ENCODE measurements at places on chromosomes 4 and X. TPM values are rescaled to one million over a fixed set of nuclear protein-coding genes. Genes with fewer than 3 reads are reported as not detected.

FAM9B gene
- 4.4 TPM for total RNA-seq

- no peaks in the 10 kb centered on the region for H3K27me3 ChIP-seq
- no peaks in the 10 kb centered on the region for H3K36me3 ChIP-seq
- no peak overlapping the region for H3K27ac ChIP-seq
- H3K4me1 ChIP-seq = no peaks in the 10 kb centered on the region
Measured at GRCh38 chr4:56222514-56222913, 164.8 kb downstream of the AASDH start.

SMIM43 gene
- 0.41 TPM for total RNA-seq

- DNase-seq = no peak
- no peaks in the 10 kb centered on the region for H3K27me3 ChIP-seq
- no peaks in the 10 kb centered on the region for H3K36me3 ChIP-seq
Measured at GRCh38 chrX:123075947-123076561, 108.0 kb upstream of the GRIA3 start.

PLP1 gene
- 2.7 TPM for total RNA-seq

DNA sequence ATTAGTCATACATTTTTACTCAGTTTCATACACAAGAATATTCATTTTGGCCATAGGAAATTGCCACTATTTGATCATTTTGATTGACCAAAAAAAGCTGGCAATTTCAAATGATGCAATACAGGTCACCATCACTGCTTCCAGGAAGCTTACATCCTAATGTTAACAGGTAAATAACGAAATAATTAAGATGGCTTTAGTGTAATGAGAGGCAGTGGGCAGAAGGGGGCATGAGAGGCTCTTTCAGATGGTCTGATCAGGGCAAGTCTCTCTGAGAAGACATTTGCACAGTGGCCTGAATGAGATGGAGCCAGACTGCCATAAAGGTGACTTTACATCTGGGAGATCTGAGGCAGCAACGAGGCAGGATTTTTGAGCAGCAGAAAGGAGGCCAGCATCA lies 170.7 kb downstream of the SLIT2 start:
- no peak overlapping the region for H3K27ac ChIP-seq
- H3K4me1 ChIP-seq = no peaks in the 10 kb centered on the region
- no peaks in the 10 kb centered on the region for H3K27me3 ChIP-seq
- peak; percentile 21 for DNase-seq
- no peaks in the 10 kb centered on the region for H3K36me3 ChIP-seq
- no peak overlapping the region for H3K4me3 ChIP-seq

THAP6 gene
- total RNA-seq = 77.6 TPM

DNA sequence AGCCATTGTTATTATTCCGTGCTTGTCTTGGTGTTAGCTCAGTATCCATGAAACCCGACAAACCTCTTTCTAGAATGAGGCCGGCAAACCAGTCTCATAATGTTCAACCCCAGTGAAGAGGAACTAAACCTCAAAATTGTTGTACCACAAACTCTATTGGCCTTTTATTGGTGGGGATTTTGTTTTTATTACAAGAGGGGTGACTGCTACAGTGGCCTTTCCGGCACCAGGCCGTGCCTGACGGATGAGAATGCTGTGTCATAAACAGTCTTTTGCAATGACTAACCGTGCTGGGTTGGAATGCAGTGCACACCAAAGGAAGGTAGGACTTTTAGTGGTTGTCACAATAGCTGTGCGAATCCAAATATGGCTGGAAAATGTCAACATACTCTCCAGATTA lies 60.8 kb downstream of the SHROOM2 start:
- no peaks in the 10 kb centered on the region for H3K27me3 ChIP-seq
- no peaks in the 10 kb centered on the region for H3K36me3 ChIP-seq
- no peak overlapping the region for H3K27ac ChIP-seq
- no peaks in the 10 kb centered on the region for H3K4me1 ChIP-seq

DNA sequence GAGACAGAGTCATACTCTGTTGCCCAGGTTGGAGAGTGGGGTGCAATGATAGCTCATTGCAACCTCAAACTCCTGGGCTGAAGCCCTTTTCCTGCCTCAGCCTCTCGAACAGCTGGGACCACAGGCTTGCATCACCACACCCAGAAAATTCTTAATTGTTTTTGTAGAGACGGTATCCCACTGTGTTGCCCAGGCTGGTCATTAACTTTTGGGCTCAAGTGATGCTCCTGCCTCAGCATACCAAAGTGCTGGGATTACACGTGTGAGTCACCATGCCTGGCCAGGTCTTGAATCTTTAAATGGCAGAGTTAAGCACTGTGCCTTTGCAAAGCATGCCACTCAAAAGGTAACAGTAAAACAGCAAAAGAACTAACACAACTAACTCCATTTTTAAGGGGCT lies 28.6 kb upstream of the BBS12 start:
- no peaks in the 10 kb centered on the region for H3K4me1 ChIP-seq
- H3K27ac ChIP-seq = no peak overlapping the region
- no peak for DNase-seq
- no peaks in the 10 kb centered on the region for H3K27me3 ChIP-seq

GRCh38 chr4:35975617-35976355 lies 268.5 kb downstream of the ARAP2 start:
- H3K27me3 ChIP-seq = no peaks in the 10 kb centered on the region
- DNase-seq = no peak
- no peak overlapping the region for H3K27ac ChIP-seq
- H3K4me1 ChIP-seq = no peaks in the 10 kb centered on the region

DNA sequence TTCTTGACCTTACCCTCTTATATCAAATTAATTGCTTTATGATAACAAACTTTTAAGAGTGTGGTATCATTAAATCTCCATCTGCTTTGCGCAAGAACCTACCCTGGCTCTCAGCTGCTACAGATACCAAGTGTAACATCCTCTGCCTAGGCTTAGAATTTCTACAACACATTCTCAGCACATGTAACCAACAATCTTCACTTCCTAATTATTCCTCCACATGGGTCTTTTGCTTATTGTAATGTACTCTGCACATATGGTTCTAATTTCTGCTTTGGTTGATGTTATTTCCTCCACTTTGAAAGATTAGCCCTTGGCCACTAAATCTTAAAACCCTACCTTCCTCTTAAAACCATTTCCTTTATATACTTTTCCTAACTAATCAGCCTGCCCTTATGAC lies 242.4 kb downstream of the ARHGAP24 start:
- no peak overlapping the region for H3K27ac ChIP-seq
- no peak for DNase-seq
- H3K4me1 ChIP-seq = no peaks in the 10 kb centered on the region
- no peak overlapping the region for H3K4me3 ChIP-seq

- no peaks in the 10 kb centered on the region for H3K4me1 ChIP-seq
- H3K4me3 ChIP-seq = no peak overlapping the region
- no peak overlapping the region for H3K27ac ChIP-seq
- H3K36me3 ChIP-seq = no peaks in the 10 kb centered on the region
Measured at GRCh38 chrX:41377624-41378023, 43.7 kb downstream of the DDX3X start.

GRCh38 chr4:24330573-24330972 lies 253.8 kb downstream of the DHX15 start:
- H3K4me1 ChIP-seq = no peaks in the 10 kb centered on the region
- H3K27ac ChIP-seq = no peak overlapping the region
- H3K4me3 ChIP-seq = no peak overlapping the region
- no peaks in the 10 kb centered on the region for H3K36me3 ChIP-seq
- no peaks in the 10 kb centered on the region for H3K27me3 ChIP-seq
- no peak for DNase-seq

DNA sequence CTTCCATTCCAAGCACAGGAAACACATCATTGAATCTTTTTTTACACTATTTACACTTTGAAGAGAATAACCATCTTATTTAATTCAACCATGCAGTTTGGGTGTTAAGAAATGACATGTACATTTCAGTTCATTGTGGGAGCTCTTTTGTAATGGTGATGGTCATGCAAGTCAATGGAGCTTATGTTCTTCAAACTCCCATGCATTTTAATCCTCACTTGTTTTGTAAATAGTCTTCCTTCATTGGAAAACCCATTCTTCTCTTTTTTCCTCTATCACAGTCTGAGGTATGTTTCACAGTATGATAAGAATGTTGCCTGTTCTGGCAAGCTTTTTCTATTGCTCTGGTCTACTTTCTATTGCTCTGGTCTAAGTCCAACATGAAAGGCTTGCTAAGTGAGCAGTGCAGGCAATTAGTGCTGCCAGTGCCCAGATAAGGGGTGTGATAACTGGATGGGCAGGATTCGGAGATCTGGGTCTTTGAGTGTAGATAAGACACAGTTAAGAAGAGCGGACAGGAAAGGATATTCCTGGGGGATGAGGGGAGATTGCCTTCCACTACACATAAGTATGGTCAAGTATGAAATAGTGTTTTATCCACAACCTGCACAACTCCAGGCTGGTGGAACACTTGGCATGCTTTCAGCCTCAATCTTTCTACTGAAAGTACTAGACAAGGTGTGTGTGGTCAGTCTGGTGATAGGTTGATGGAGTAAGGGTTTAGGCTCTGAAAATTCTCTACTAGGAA lies 17.1 kb downstream of the AFP start:
- no peaks in the 10 kb centered on the region for H3K4me1 ChIP-seq
- H3K36me3 ChIP-seq = no peaks in the 10 kb centered on the region
- no peak for DNase-seq
- no peak overlapping the region for H3K27ac ChIP-seq
- no peak overlapping the region for H3K4me3 ChIP-seq

- H3K4me3 ChIP-seq = no peak overlapping the region
- no peaks in the 10 kb centered on the region for H3K4me1 ChIP-seq
- no peak for DNase-seq
- H3K27me3 ChIP-seq = no peaks in the 10 kb centered on the region
- no peaks in the 10 kb centered on the region for H3K36me3 ChIP-seq
Measured at GRCh38 chr4:182895791-182896292, 21.3 kb downstream of the DCTD start.

TRPC5OS gene
- total RNA-seq = not detected

CT45A1 gene
- total RNA-seq = not detected

DNA sequence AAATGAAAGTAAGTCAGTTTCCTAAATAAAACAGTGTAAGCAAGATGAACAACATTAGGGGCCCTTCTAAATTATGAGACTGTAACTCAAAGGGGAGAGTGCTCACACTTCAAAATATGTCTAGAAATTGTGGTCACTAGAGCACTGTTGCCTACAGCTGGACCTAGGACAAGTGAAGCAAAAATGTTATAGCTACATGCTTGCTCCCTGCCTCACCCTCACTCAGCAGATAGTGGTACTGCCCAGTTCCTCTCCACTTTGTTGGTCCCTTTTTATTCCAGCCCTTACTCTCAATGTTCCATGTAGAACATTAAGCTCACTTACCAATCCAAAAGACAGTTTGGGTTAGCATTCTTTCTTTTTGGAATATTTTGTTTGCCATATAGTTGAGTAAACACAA lies 147.3 kb downstream of the GRIA3 start:
- DNase-seq = no peak
- H3K4me3 ChIP-seq = no peak overlapping the region
- H3K27me3 ChIP-seq = no peaks in the 10 kb centered on the region

GRCh38 chr4:56701161-56701480 lies 20.0 kb upstream of the HOPX start:
- H3K4me1 ChIP-seq = no peaks in the 10 kb centered on the region
- H3K27ac ChIP-seq = no peak overlapping the region
- no peak overlapping the region for H3K4me3 ChIP-seq
- H3K36me3 ChIP-seq = no peaks in the 10 kb centered on the region

DACH2 gene
- total RNA-seq = 8.6 TPM

F8 gene
- 24.7 TPM for total RNA-seq

NAP1L5 gene
- total RNA-seq = 3.8 TPM

- H3K27me3 ChIP-seq = no peaks in the 10 kb centered on the region
- DNase-seq = no peak
- no peaks in the 10 kb centered on the region for H3K4me1 ChIP-seq
- H3K4me3 ChIP-seq = no peak overlapping the region
- H3K27ac ChIP-seq = no peak overlapping the region
- H3K36me3 ChIP-seq = no peaks in the 10 kb centered on the region
Measured at GRCh38 chrX:66489339-66489738, 149.5 kb downstream of the EDA2R start.

CSN1S1 gene
- total RNA-seq = not detected

CSAG2 gene
- not detected for total RNA-seq

DNA sequence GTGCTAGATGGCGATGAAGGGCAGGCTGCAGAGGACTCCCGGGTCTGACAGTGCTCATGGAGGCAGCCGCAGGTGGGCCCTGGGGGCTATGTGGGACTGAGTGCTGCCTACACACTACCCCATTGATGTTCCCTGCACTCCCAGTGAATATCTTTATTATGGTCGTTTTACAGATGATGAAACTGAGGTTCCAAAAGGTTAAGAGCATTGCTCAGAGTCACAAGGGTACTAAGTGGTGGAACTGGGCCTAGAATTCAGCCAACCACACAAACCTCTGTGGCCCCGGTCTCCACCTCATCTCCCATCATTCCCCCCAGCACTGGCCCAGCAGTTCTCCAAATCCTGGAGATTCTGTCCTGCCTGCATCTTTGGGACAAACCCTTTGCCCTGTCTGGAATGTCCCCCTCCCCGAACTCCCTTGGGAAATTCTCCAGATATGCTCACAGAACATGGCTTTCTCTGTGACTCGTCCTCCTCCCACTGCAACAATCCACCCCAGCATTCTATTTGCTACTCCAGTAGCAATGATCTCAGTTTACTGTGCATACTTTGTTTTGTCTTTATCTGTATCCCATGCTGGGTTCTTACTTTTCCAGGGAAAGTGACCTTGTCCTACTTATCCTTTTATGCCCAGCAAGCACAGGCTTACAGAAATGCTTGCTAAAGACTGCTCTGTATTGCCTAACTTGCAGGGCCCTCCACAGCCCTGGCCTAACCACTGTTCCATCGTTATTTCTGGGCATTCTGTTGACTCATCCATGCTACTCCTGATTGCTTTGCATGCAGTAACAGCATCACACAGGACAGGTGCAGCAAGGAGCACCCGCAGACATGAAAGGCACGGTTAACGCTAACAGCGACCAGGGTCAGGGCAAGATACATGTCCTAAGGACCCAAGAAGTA lies 14.0 kb downstream of the PNMA6F start:
- no peaks in the 10 kb centered on the region for H3K36me3 ChIP-seq
- no peak for DNase-seq
- H3K4me3 ChIP-seq = no peak overlapping the region
- no peaks in the 10 kb centered on the region for H3K27me3 ChIP-seq
- H3K4me1 ChIP-seq = no peaks in the 10 kb centered on the region
- no peak overlapping the region for H3K27ac ChIP-seq

KIAA1210 gene
- 6.7 TPM for total RNA-seq

PABPC5 gene
- 15.2 TPM for total RNA-seq

FAM53A gene
- total RNA-seq = not detected

XK gene
- 1.5 TPM for total RNA-seq

- DNase-seq = no peak
- no peaks in the 10 kb centered on the region for H3K27me3 ChIP-seq
- no peak overlapping the region for H3K4me3 ChIP-seq
- H3K4me1 ChIP-seq = no peaks in the 10 kb centered on the region
Measured at GRCh38 chr4:85595796-85596559, 121.0 kb downstream of the ARHGAP24 start.

- no peaks in the 10 kb centered on the region for H3K36me3 ChIP-seq
- H3K4me1 ChIP-seq = no peaks in the 10 kb centered on the region
- no peak overlapping the region for H3K4me3 ChIP-seq
- H3K27ac ChIP-seq = no peak overlapping the region
- H3K27me3 ChIP-seq = no peaks in the 10 kb centered on the region
Measured at GRCh38 chrX:135931644-135932487, 38.4 kb downstream of the SAGE1 start.

CTAG1B gene
- not detected for total RNA-seq

- DNase-seq = no peak
- no peak overlapping the region for H3K4me3 ChIP-seq
- H3K36me3 ChIP-seq = no peaks in the 10 kb centered on the region
- H3K4me1 ChIP-seq = no peaks in the 10 kb centered on the region
Measured at GRCh38 chrX:136549226-136549625, 17.2 kb downstream of the VGLL1 start.

AKAP4 gene
- total RNA-seq = not detected

GRCh38 chrX:531611-531936 lies 99.0 kb upstream of the SHOX start:
- no peaks in the 10 kb centered on the region for H3K27me3 ChIP-seq
- H3K4me3 ChIP-seq = no peak overlapping the region
- no peaks in the 10 kb centered on the region for H3K36me3 ChIP-seq
- no peak overlapping the region for H3K27ac ChIP-seq
- no peaks in the 10 kb centered on the region for H3K4me1 ChIP-seq
